MV-4-11 (cell line): ENCODE measurements at places on chromosomes 7 and 10.
A peak's percentile ranks its signal among the peaks of the same experiment; 100 is the strongest.

DNA sequence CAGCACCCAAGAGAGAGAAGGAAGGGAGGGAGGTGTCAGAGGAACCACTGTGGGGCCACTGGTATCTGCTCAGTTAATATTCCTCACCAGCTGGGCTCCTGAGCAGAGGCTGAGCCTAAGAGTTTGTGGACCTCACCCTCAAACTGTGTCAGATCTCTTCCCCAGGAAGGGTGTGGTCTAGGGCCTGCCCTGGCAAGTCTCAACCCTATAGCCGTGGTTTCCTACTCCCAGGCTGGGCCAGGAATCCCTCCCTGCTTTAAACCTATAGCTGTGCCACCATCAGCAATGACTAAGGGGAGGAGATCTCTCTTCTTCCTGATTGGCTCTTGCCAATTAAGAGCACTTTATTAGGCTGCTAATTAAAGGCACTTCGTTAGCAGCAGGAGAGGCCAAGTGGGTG is 29.9 kb downstream of the POLL start:
- peak; percentile 59 for DNase-seq

DNA sequence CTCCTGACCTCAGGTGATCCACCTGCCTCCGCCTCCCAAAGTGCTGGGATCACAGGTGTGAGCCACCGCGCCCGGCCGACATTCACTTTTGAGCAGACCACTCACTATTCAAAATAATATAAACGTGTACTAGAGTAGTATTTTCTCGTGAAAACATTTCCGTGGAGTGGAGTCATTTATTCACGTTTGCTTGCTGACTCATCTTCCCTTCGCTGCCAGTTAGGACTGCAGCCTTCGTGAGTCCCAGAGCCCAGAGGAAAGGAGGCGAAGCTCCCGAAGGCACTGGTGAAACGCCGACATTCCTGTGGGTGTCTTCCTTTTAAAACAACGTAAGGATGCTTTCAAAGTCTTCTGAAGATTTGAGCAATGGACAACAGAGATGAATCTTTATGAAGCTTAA is 10.9 kb upstream of the INPP5A start:
- no peak for DNase-seq

DNA sequence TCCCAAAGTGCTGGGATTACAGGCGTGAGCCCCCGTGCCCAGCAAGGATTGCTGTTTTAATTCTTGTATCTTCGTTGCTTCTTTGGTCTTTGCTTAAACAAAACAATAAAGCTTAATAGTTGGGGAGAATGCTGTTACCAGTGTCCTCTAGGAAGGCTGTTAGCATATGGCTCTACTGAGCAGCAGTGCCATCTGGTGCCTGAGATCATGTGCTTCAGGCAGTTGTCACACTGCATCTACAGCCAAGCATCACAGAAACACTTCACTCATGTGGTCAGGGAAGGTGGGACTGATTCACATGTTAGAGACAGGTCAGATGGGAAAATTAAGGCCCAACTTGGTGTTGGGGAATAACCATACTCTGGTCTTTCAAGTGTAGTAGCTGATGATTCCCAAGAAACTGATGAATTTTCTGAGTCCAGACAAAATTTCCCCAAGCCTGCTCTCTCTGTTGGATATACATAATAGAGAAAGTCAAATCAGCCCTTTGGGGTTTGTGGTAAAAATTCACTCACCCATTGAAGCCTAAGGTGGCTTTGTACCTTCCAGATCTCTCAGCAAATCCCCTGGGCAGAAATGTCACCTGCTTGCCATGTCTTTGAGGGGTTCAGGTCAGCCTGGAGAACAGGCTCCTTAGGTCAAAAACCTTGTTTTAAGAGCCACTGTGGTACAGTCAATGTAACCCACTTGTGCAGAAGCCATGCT is 28.4 kb downstream of the UBE2D4 start:
- peak; percentile 50 for DNase-seq

DNA sequence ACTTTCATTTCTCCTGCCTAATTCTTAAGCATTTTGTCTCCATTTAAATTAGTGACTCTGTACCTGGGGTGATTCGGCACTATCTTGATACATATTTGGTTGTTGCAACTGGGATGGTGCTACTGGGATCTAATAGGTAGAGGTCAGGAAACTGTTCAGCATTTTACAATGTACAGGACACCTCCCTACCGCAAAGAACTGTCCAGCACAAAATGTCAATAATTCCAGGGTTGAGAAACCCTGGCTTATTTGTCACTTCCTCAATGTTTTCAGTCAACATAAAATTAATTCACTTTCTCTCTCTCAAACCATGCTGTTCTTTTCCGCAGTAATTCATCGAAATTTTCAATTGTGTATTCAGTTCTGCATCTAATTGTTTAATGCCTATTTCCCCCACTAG is 151.4 kb upstream of the CALCR start:
- DNase-seq = no peak

GRCh38 chr10:69570050-69570816 is 3.0 kb downstream of the NEUROG3 start:
- DNase-seq = no peak

GRCh38 chr7:925601-926000 is 28.9 kb downstream of the ADAP1 start:
- peak; percentile 62 for DNase-seq
